ENCODE measurements at places on chromosomes 16 and 17.

GRCh38 chr17:17749921-17750320 lies 68.7 kb downstream of the RAI1 start:
- no peak for DNase-seq

DNA sequence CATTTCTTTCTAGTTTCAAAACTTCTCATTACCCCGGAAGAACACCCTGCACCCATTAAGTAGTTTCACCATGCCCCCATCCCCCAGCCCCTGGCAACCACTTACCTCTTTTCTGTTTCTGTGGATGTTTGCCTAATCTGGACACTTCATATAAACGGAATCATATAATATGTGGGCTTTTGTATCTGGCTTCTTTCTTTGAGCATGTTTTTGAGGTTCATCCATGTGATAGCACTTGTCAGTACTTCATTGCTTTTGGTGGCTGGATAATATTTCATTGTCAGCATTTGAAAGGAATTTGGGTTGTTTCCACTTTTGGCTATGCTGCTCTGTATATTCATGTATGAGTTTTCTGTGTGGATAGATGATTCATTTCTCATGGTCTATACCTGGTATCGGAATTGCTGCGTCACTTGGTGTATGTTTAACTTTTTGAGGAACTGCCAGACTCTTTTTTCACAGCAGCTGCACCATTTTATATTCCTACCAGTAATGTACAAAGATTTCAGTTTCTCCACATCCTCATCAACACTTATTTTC lies 30.0 kb upstream of the SLC5A10 start:
- no peak for DNase-seq

- no peak for DNase-seq
These were observed 95.5 kb downstream of the MAP2K4 start for GRCh38 chr17:12116143-12116542.

DNA sequence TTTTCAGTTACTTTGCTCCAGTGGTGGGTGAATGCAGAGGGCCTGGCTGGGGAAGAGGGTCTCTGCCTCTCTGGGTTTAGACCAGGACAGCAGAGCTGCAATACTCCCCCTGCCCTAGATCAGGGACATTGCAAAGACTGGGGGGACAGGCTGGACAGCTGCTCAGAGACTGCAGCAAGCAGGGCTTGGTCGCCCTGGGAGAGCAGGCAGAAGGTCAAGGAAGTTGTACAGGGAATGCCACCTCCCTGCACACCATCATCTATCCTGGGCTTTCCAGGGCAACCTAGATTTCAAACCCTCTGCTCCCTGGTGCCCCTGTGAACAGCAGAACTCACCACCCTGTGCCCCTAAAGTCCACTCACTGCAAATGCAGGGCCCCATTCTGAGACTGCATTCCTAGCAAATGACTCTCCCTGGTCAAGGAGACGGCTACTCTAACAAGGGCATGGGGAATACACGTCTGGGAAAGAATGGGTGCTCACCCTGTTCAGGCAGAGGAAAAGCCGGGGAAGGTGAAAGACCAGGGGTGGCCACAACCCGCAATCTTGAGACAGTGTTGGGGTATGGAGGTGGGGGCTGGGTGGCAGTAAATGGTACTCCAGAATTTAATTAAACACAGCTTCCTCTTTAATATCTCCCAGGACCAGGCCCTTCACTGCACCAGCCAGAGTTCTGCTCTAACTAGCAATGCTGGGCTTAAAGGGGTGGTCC lies 1.0 kb downstream of the KIFC3 start:
- DNase-seq, result no peak

- DNase-seq, result no peak
These were observed 10.8 kb downstream of the SLC22A31 start for GRCh38 chr16:89189358-89190025.

DNA sequence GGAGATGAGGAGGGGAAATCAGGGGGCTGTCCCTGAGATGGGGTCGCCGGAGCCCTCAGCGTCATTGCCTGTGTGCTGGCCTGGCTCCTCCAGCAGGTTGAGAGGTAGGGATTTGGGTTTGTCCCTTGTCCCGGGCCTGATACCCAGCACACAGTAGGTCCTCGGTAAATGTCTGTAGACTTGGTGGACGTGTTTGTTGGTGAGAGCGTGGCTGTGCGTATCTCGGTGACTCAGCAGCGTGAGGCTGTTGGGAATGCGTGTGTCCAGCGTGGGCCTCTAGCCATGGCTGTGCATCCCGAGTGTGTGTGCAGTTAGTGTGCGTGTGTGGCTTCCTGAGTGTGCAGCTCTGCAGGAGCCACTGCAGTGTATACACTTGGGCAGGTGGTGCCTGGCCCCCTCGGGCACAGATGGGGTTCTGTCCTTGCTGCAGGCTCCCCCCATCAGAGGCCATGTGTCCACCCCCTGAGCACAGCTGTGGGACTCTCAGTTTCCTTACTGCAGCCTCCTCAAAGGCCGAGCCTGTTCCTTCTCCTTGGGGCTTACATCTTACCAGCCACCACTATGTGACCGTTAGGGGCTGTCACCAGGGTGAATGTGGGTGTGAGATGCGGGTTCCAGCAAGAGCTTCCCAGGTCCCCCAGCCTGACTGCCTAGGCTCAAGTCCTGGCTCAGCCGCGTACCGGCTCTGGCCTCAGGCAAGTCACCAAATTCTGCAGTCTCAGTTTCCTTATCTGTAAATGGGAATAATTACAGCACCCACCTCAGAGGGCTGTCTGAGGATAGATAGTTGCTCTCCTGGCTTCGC lies 5.7 kb downstream of the NECAB2 start:
- DNase-seq, result no peak

All from brain pericyte (primary cell).